ENCODE measurements at places on chromosomes 12 and 14. TPM values are rescaled to one million over a fixed set of nuclear protein-coding genes. Genes with fewer than 3 reads are reported as not detected.

TAS2R46 gene
- total RNA-seq: not detected

ABCC9 gene
- 109 TPM for total RNA-seq

VASH1 gene
- total RNA-seq: 23.4 TPM

CRACR2A gene
- total RNA-seq: 5.0 TPM

CELA1 gene
- not detected for total RNA-seq

PPP4R4 gene
- 2.3 TPM for total RNA-seq

COCH gene
- 0.30 TPM for total RNA-seq

TPI1 gene
- 307 TPM for total RNA-seq

RILPL2 gene
- total RNA-seq: 4.0 TPM

KRT2 gene
- total RNA-seq: not detected

DNA sequence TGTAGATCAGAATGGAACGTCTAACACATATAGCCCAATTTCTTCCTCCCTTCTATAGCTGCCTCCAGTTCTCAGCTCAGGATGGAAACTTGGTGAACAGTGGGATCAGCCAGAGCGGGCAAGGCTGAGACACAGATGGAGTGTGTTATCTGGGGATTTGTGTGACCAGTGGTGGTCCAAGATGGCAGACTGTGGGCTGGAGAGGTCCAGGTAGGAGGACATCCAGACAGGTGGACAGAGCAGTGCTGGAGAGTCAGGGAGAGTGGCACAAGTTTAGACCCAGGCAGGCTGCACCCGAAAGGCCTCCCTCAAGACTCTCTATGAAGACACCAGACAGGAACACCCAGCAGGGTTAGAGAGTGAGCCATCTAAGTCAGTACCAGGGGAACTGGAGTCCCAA, 116.1 kb upstream of the CPSF6 start:
- DNase-seq: no peak

DNA sequence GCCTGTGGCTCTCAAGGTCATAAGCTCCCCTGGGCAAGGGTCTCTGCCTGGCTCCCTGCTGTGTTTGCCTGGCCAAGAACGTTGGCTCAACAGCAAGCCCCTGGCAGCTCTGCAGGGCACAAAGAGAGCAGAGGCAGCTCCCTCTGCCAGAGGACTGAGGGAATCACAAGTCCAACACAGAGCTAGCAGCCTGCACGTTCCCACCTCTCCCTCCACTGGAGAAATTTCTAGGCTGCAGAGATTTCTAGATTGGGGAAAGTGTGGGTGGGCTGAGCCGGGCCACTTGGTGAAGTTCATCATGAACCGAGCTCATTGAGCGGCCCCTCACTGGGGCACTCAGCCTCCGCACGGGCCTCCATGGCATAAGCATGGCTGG, 19.8 kb downstream of the ZFYVE21 start:
- peak; percentile 15 for DNase-seq

DNA sequence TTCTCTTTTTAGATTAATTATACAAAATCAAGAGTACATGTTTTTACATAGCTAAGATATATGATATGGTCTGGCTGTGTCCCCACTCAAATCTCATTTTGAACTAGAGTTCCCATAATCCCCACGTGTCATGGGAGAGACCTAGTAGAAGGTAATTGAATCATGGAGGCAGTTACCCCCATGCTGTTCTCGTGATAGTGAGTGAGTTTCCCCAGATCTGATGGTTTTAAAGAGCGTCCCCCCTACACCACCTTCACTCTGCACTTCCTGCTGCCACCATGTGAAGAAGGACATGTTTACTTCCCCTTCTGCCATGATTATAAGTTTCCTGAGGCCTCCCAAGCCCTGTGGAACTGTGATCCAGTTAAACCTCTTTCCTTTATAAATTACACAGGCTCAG, 21.4 kb upstream of the DRAM1 start:
- DNase-seq: no peak

DNA sequence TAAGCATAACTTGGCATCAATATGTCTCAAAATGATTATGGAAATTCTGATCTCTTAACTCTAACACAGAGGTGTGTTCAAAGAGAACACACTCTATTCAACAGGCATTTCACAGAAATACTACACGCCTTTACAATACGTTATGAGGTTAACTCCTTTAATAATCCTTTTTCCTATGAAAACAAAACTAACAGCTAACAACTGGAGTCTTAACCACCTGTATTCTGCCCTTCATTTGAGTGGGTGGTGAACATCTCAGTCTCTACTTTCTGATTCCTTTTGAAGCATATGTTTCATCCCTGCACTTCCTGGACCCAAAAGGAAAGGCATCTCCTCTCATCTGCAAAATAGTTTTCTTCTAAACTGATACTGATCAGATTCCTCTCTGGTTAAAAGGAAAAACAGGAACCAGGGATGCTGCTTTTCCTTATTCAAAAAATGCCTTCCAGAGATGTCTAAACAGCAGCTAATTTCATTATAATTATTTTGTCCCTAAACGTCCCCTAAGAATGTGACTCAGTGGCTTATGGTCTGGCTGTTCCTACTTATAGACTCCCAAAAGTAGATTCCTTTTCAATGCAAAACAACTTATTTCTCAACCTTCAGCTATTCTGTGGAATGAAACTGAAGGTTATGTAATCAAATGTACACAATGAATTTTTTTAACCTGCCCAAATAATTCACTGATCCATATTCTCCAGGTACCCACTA, 24.1 kb downstream of the ITPR2 start:
- DNase-seq: no peak

GRCh38 chr12:6307529-6307928, 3.0 kb upstream of the PLEKHG6 start:
- DNase-seq: no peak

DNA sequence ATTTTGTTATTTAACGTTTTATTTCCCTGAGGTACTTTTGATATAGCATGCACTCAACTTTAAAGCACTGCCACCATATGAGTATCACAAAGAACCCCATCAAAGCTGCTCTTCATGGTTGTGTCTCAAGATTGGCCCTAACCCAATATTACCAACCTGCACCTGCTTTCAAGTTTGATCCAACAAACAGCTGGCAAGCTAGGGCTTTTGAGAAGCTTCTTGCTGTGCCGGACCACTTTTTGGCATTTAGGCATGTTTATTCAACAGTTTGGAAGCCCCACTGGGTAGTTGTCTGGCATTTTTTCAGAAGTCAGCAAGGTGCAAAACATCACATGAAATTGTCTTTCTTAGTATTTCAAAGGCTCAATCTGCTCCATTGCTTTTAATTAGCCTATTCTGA, 137.2 kb upstream of the PLEKHA5 start:
- DNase-seq: no peak

GRCh38 chr12:21819678-21820077, 45.2 kb upstream of the KCNJ8 start:
- DNase-seq: no peak

DNA sequence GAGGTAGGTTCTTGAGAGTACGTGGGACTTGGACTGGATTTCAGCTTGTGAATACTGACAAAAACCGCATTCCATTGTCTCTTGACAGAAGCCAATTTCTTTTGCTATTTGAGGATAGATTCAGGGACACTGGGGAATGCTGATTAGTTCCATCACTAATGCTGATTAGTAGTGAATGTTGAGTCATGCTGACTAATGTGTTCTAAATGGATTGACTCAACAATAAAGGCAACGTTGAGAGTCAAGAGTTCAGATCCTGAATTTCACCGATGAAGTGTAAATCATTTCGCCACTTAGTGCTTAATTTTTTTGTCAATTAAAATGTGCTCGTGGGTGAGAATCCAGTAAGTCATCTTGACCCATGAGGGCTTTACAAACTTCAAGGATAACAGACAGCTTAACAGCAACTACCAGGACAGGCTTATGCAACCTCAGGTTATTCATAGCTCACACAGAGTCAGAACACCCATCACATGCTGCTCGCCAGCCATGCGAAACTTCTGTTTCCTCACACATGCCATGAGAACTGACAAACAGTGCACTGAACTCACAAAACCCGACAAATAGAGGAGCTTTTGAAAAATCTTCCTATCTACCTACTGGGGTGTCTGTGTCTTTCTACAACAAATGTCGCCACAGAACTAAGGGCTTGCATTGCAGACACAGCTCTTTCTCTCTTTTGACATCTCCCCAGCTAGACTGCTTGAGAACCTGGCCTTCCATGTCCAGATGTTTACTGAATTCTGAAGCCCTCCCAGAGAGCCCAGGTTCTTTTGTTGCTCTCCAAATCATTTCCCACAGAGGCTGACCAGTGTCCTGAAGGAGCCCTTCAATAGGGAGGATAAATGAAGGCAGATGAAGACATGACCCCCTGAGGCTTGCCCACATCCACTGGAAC, 316.4 kb downstream of the ZFP36L1 start:
- peak; percentile 90 for DNase-seq

DNA sequence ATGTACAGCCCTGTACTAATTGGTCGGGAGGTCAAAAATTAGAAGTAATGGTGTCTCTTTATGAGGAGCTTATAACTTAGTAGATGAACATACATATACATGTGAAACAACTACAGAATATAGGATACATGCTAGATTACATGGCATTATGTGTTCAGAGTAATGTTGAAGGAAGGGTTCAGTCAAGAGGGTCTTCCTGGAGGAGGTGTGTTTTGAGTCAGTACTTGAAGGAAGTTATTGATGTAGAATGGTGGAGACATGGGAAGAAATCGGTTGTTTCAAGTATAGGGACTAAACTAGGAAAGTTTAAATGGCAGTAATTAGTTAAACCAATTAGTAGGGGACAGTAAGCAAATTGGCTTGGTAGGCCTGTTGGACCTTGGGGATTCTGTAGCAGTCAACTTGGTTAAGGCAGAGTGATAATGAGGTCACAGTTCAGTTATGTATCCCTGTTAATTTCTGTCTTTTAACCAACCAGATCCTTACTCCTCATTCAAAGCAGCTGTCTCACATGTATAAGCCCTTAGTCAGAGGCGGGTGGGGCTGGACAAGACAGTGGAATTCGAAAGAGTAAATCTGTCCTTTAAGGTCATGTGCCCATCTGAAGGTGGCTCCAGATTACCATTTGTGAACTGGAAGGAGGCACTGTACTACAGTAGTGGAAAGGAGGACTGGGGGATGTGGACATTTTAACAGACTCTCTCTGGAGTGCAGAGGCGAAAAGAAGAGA, 3.5 kb upstream of the ANKRD52 start:
- no peak for DNase-seq

- no peak for DNase-seq
Measured at GRCh38 chr14:91953170-91953985, 5.9 kb upstream of the FBLN5 start.

DNA sequence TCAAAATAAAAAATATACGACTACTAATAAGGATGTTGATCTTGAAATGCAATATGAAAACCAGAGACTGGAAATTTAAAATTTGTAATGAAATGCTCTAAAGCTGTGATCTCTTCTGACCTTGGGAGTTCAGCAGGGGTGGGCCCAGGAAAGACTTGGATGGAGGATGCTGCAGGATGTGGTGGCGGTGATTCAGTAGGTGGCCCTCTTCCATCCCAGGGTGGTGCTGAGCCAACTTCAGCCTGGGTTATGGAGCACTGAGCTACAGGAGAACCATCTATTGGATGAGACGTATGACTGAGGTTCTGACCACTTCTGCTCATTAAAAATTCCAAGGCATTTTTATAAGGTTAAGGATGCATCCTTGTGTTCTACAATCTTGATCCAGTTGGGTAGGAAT, 6.9 kb upstream of the PDE3A start:
- DNase-seq: no peak

DNA sequence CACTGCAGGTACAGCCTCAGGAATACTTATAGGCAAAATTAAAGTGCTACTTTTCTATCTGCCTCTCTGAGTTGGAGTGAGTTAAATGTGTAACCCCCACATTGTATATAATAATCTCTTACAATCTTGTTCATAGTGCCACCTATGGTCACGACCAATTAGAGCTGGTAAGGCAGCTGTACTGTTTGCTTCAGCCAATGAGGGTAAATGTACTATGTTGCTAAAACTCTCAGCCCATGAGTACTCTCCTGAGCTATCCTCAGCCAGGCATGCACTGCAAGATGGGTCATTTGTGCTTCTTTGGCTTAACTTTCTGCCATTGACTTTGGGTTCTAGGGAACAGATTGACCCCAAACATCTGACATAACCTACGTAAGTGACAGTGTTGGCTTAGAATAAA, 15.0 kb upstream of the MDM2 start:
- DNase-seq: no peak

DNA sequence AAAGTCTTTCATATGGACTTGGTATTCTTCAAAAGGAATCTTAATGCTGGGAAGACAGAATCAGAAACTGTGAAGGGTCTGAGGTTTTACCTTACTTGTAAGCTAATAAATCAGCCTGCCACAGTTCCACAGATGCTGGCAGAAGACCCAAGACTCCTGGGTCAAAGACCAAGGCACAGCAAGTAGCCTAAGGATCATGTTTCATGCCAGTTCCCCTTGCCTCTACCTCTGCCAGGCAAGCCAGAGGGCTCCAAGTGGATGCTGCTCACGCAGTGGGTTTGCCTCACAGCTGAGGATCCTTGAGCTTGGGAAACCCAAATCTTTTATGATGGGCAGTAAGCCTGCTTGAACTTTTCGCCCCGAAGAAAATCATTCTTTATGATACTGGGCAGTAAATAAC, 15.2 kb upstream of the RXYLT1 start:
- DNase-seq: no peak

DNA sequence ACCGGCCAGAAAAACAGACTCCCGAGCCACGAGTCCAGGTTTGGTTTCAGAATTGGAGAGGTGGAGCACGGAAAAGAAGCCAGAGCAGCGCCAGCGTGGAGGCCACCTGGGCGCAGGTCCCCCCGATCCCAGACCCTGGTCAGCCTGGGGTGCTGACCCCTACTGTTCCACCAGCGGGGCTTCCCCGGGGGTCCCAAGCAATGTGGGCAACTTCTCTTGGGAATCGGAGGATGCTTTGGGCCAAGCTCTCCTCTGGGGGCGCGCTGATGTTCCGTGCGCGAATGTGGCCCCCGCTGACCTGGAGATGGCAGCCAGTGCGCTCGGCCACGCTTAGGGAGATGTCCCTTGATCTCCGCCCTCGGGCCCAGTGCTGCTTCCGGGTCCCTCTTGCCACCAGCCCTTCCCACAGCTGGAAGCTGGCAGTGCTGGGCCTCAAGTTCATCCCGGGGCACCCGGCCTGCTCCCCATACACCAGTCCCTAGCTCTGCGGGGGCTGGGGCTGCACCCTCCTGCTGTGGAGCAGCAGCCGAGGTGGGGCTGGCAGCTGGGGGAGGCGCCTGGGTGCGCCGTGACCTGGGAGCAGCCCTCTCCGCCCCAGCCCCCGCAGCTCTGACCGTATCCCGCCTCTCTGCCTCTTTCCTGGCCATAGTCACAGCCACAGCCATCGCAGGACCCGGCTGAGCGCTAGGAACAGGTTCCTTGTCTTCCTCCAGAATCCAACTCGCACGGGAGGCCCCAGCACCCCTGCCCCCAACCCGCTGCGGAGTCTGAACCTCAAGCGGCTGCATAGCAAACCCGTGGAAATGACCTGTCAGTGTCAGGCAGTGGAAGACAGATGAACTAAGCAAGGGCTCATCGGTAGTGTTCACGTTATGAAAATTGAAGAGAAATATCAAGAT, 91.2 kb downstream of the RCOR1 start:
- DNase-seq: no peak

- peak; percentile 29 for DNase-seq
Measured at GRCh38 chr14:63727231-63727735, 582 bp downstream of the SGPP1 start.

DNA sequence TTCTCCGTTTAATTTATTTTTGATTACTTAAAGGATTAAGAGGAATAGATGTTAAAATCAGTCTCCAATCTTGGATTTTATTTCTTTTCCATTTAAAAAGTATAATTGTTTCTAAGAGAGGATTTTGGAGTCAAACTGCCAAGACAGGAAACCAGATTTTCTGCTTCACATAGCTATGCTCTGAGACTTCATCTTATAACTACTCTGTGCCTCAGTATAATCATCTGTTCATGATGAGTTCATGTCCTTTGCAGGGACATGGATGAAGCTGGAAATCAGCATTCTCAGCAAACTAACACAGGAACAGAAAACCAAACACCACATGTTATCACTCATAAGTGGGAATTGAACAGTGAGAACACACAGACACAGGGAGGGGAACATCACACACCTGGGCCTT, 9.0 kb upstream of the TAS2R31 start:
- DNase-seq: no peak
